ENCODE measurements at places on chromosomes 7 and 10.

DNA sequence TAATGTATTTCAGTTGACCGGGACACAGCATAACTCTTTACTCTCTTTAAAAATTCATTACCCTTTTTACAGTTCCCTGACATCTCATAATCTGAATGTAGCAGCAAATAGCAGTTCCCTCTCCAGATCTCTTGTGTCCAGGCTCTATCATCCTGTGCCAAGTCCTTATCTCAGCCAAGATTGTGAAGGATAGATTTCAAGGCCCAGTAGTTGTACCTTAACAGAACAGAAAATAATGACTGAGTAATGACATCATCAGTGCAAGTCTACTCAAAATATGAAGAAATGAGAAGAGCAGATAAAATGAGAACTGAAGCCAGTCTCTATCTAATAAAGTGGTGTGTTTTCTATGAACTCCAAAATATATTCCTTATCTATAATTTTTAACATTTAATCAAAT lies 92.6 kb downstream of the TFEC start:
- no peak for DNase-seq

- DNase-seq, result no peak
These were observed 139.0 kb upstream of the ASAH2 start for GRCh38 chr10:50390302-50390701.

GRCh38 chr7:49014870-49015269 lies 90.5 kb downstream of the CDC14C start:
- no peak for DNase-seq

GRCh38 chr10:3926258-3926657 lies 141.2 kb upstream of the KLF6 start:
- DNase-seq, result no peak

DNA sequence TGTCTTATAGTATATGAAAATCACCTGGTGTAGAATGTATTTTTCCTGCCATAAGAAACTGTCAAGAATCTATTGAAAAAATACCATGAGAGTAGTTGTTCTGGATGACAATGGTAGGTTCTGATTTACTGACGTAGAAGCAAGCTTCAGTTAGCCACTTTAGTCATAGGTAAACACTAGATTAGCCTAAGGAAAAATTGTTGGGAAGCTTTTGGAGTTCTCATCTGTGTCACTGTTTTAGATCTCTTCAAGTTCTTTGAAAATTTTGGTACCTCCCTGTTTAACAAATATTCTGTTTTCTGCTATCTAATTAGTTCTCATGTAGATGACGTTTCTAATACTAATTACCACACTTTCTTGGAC lies 131.8 kb downstream of the ADK start:
- no peak for DNase-seq

DNA sequence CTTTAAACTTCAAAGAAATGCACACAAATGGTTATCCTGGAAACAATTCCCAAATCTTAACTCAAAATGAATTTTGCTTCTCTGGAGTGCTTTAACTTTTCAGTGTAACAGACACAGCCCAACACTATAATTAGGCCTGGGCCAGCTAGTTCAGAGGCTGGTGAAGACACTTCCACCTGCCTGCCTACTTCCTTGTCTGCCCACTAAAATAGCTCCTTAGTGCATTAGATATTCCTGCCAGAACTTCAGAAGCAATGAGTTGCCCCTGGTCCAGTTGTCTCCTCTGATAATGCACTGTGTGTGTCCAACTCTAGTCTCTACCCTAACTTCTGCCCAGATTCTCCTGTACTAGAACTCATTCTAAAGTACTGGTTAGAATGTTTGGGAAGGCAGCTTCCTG lies 150.9 kb upstream of the PRSS58 start:
- no peak for DNase-seq

- DNase-seq, result no peak
These were observed 119.1 kb downstream of the NKX6-2 start for GRCh38 chr10:132666705-132667341.

GRCh38 chr10:103180491-103180890 lies 12.6 kb downstream of the NT5C2 start:
- DNase-seq, result no peak

- no peak for DNase-seq
These were observed 405.7 kb downstream of the ARL4A start for GRCh38 chr7:13093160-13093559.

GRCh38 chr7:50164559-50165170 lies 71.6 kb upstream of the ZPBP start:
- no peak for DNase-seq

DNA sequence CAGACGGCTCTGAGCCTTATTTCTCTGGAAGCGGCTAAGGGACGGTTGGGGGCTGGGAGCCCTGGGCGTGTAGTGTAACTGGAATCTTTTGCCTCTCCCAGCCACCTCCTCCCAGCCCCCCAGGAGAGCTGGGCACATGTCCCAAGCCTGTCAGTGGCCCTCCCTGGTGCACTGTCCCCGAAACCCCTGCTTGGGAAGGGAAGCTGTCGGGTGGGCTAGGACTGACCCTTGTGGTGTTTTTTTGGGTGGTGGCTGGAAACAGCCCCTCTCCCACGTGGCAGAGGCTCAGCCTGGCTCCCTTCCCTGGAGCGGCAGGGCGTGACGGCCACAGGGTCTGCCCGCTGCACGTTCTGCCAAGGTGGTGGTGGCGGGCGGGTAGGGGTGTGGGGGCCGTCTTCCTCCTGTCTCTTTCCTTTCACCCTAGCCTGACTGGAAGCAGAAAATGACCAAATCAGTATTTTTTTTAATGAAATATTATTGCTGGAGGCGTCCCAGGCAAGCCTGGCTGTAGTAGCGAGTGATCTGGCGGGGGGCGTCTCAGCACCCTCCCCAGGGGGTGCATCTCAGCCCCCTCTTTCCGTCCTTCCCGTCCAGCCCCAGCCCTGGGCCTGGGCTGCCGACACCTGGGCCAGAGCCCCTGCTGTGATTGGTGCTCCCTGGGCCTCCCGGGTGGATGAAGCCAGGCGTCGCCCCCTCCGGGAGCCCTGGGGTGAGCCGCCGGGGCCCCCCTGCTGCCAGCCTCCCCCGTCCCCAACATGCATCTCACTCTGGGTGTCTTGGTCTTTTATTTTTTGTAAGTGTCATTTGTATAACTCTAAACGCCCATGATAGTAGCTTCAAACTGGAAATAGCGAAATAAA lies 175.5 kb downstream of the RNF216 start:
- no peak for DNase-seq

DNA sequence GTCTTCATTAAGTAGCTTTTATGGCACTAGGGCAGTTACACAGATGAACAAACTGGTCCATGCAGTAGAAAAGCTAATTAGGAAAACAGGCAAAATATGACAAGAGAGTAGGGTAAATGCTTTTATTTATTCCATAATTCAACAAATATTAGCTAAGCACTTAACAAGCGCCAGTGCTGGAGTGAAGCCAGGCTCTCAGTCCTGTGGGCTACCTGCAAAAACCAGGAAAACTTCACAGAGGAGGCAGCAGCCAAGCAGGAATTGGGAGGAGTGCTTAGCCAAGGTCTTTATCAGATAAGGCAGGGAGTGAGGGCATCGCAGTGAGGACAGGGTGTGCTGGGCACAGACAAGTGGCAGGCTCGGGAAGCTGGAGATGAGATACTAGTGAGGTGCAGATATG lies 4.9 kb upstream of the KAT6B start:
- DNase-seq, result no peak

GRCh38 chr7:137816696-137817320 lies 30.0 kb downstream of the DGKI start:
- no peak for DNase-seq

- no peak for DNase-seq
These were observed 1.4 kb downstream of the AMZ1 start for GRCh38 chr7:2689343-2689847.

DNA sequence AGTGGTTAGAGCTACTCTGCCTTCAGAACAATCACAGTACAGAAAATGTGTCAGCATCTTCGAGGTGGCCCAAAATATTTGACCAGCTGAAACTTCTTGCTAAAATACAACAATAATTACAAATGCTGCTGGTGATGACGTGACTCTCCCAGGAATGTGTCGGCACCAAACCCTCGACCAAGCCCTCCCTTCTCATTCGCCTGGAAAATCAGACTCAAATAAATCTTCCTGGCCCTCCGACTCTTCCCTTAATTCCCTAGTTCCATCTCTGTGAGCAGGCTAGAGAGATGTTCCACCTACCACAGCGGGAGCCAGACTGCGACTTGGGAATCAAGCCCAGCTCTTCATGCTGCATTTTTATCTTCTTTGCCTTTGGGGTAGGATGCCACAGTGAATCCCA lies 4.1 kb downstream of the PRSS2 start:
- no peak for DNase-seq

DNA sequence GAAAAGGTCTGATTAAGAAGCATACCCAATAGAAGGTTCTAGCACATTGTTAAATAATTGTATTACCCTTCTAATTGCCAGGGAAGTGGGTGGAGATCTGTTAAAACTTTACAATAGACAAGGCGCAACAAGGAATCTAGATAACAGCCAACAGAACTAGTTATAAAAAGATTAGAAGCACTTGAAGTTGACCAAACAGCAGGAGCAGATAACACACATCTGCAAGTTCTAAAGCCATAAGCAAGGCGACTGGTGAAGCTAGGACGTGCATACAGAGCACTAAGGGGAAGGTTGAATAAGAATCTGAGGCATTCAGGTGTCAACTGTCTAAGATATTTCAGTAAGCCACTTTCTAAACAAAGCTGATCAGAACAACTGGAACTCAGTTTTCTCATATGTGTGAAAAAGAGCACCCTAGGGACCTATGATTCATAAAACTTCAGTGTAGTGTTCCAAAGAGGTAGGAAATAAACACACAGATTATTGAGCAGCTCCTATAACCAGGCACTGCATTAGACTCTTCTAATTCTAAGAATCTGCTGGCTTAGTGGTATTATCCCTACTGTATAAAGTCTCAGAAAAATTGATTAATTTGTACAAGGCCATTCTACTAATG lies 111.2 kb downstream of the SAMD9 start:
- DNase-seq, result no peak

- no peak for DNase-seq
These were observed 8.3 kb downstream of the SFRP4 start for GRCh38 chr7:37908221-37908788.

DNA sequence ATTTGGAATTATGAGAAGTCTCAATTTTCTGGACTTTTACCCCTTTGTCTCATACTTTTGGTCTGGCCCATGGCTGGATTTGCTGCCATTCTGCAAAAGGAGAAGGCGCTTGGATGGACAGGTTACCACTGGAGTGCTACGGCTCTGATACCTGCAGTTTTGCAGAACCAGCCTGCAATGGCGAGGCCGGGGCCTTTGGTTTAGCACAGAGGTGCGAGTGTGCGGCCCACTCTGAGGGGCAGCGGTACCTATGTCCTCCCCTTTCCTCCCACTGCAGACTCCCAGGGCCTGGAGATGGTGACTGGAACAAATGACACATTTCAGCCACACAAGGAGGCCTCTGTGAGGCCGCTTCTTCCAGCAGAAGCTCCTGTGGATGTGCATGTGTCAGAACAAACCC lies 11.9 kb downstream of the ZNF777 start:
- DNase-seq, result no peak

- DNase-seq, result no peak
These were observed 5.8 kb upstream of the KCNH2 start for GRCh38 chr7:150983893-150984368.

GRCh38 chr10:75353183-75353582 lies 48.4 kb downstream of the ZNF503 start:
- DNase-seq, result no peak

GRCh38 chr10:61987537-61987936 lies 86.0 kb downstream of the ARID5B start:
- no peak for DNase-seq

DNA sequence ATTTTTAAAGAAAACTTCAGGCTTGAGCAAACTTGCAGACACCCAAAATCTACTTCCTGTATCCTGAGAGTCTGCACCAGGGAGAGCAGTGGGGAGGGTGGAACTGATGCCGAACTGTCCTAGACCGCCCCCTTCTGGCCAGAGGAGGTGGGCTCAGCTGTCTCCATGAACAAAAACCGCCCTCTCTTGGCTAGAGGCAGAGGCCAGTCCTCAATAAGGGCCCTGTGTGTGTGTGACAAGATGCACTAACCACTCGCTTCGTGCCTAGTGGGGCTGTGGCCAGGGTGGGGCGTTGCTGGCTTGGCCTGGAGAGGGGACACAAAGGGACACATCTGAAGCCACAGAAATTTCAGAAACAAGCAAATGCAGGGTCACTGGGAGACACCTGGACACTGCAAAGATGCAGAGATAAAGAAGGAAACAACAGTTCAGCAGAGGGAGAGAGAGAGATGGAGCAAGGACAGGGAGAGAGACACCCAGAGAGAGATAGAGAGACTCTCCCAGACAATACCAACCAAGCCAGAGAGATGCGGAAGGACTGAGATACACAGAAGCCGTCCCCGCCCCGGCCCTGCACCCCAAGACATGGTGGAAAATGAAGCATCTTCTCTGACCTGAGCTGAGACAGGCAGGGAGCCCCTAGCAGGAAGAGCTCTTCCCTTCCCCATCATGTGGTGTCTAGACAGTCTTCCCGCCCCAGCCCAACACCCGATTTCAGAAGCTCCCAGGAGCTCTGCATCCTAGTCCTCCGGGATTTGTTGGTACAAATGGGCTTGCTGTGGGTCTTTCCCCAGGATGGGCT lies 22.7 kb upstream of the FXYD4 start:
- peak; percentile 17 for DNase-seq

- DNase-seq, result no peak
These were observed 535.5 kb downstream of the GPAM start for GRCh38 chr10:111648046-111648445.

DNA sequence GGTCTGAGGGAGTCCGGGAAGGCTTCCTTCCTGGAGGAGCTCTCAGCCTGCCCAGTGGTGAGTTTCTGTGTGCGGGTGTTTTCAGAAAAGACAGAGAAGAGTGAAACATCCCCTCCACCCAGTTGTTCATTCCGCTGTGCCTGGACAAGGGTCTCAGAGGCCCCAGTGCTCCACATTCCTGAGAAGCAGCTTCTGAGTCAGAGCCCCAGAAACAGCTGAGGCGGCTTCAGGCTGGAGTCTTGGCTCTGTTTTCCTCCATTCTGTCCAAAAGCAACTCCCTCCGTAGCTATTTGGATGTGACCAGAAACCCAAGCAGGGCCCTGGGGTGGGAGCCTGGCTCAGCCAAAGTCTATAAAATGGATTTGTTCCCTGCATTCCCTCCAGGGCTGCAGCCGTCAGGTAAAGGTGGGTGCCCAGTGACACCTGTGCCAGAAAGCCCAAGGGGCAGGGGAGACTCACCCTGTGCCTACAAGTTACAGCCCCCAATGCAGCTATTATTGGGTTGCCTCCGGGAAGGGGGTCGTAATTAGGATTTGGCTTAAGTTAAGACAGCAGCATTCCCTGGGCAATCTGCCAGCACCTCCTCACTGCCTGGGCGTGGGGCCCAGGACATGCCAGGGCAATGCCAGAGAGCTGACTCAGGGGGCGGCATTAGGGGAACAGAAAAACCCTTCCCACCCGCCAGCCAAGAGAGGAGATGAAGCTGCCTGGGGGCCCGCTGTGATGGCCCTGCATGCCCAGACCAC lies 13.1 kb upstream of the CAMK2G start:
- no peak for DNase-seq

GRCh38 chr10:116611153-116611545 lies 9.6 kb upstream of the PNLIPRP2 start:
- DNase-seq, result no peak

GRCh38 chr10:122237331-122237990 lies 33.6 kb upstream of the BTBD16 start:
- DNase-seq, result no peak

- DNase-seq, result no peak
These were observed 179.8 kb upstream of the CSTF2T start for GRCh38 chr10:51879238-51879637.

GRCh38 chr10:727162-727790 lies 37.8 kb upstream of the DIP2C start:
- no peak for DNase-seq

GRCh38 chr10:11799736-11800080 lies 23.4 kb upstream of the PROSER2 start:
- no peak for DNase-seq

All from SIG-M5 (cell line).